Transverse colon (tissue), 4 donors: ENCODE measurements at places on chromosomes 5 and 9. TPM values are rescaled to one million over a fixed set of nuclear protein-coding genes. Genes with fewer than 3 reads are reported as not detected.

DNA sequence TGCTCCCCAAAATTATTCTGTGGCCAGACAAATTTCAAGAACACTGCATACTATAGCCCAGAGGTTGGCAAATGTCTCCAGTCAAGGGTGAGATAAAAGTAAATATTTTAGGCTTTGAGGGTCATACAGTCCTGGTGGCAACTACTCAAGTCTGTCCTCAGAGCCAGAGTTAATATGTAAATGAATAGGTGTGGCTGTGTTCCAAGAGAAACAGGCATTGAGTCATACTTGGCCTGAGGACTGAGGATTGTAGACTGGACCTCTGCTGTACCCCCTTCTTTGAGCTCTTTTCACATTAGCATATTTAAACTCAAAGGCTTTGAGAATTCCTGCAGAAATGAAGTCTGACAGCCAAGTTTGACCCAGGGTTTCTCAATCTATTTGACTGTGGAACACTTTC lies 129.2 kb upstream of the PTCH1 start:
- no peak overlapping the region for H3K27ac ChIP-seq
- no peak overlapping the region for H3K4me3 ChIP-seq
- H3K36me3 ChIP-seq, result no peaks in the 10 kb centered on the region
- no peaks in the 10 kb centered on the region for H3K4me1 ChIP-seq
- H3K27me3 ChIP-seq, result no peaks in the 10 kb centered on the region

DNA sequence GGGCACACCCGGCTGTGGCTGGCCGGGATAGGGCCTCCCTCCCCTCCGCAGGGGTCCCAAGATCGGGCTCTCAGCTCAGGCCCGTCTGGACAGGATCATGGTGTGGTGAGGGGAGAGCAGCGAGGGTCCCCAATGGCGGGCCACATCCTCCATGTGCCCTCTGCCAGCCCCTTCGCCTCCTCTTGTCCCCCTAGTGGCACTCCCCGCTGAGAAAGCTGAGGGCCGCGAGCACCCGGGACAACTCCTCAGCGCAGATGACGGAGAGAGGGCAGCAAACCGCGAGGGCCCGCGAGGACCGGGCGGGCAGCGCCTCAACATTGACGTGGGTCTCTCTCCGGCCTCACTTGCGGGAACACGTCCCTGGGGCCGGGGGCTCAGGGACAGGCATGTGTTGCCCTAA lies 24.6 kb downstream of the NKD2 start:
- DNase-seq, result no peak
- no peaks in the 10 kb centered on the region for H3K27me3 ChIP-seq
- no peaks in the 10 kb centered on the region for H3K4me1 ChIP-seq
- no peak overlapping the region for H3K4me3 ChIP-seq

GRCh38 chr9:105191508-105192121 lies 52.8 kb upstream of the SLC44A1 start:
- no peaks in the 10 kb centered on the region for H3K4me1 ChIP-seq
- H3K36me3 ChIP-seq, result no peaks in the 10 kb centered on the region
- no peak for DNase-seq
- no peak overlapping the region for H3K27ac ChIP-seq
- H3K27me3 ChIP-seq, result no peaks in the 10 kb centered on the region

- H3K36me3 ChIP-seq, result no peaks in the 10 kb centered on the region
- DNase-seq, result no peak
- no peak overlapping the region for H3K27ac ChIP-seq
- peaks cover 17% of the 10 kb centered on the region for H3K4me1 ChIP-seq
- no peaks in the 10 kb centered on the region for H3K27me3 ChIP-seq
- no peak overlapping the region for H3K4me3 ChIP-seq
These were observed 422.1 kb downstream of the PDE4D start for GRCh38 chr5:59471463-59471862.

DNA sequence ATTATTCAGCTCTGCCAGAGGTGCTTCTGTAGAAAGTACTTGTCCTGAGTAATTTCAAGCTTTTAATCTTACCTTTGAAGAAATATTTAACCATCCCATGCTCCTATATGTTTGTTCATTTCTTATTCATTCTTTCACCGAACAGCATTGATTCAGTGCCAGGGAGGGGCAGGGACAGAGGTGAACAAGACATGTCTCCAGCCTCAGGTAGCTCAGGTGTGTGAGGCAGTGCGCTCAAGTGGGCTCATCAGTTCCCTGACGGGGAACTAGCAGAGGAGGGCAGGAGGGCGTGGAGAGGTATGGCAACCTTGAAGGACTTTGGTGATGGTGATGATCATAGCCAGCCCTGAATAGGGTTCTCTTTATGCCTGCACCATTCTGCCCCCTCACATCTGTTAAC lies 25.9 kb downstream of the ERGIC1 start:
- DNase-seq, result no peak
- H3K36me3 ChIP-seq, result no peaks in the 10 kb centered on the region
- H3K27me3 ChIP-seq, result no peaks in the 10 kb centered on the region
- no peak overlapping the region for H3K4me3 ChIP-seq

The SERINC5 gene
- 40.6 TPM for total RNA-seq
